Adipose tissue (tissue), 3 donors: ENCODE measurements at places on chromosomes 11 and 22. TPM values are rescaled to one million over a fixed set of nuclear protein-coding genes. Genes with fewer than 3 reads are reported as not detected.

The MTFP1 gene
- 20.4 TPM for polyA plus RNA-seq

The LGALS12 gene
- 24.6 TPM for polyA plus RNA-seq

The TMEM45B gene
- 1.7 TPM for polyA plus RNA-seq

The RCOR2 gene
- 0.59 TPM for polyA plus RNA-seq

The NR1H3 gene
- polyA plus RNA-seq = 119 TPM
